ENCODE measurements at places on chromosomes 4 and X.

- peak; percentile 53 for DNase-seq
Measured at GRCh38 chrX:123339221-123339905, 155.3 kb downstream of the GRIA3 start.

DNA sequence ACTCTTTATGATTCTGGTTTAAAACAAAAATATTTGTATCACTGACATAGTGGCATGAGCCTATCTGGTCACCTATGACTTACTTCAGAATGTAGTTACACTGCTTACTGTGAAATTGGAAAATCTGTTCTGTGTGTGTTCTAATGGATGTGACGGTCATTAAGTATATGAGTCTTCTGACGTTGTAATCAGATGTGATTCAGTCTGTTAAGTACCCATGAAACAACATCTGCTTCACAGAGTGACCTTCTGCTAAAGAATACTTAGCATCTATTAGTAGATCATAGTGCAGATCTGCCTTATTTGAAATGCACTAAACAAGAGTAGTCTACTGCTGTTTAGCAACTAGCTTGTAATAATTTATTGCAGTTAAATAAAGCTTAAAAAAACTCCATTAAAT is 317.1 kb downstream of the DCTD start:
- peak; percentile 21 for DNase-seq

GRCh38 chr4:26489101-26489985 is 941 bp downstream of the CCKAR start:
- DNase-seq: no peak

DNA sequence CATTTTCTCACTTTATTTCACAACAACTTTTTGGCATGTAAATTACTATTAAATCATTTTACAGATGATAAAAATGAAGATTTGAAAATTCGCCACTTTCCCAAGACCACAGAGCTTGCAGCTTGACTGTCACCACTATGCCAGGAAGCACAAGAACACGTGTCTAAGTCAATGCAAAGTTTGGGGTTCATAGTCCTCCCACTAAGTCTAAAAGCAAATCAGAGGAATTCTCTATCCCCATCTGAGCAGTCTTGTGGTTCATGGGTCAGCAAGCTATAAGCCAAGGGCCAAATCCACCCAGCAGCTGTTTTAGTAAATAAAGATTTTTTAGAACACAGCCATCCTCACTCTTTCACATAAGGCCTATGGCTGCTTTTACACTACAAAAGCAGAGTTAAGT is 833.3 kb upstream of the INTU start:
- no peak for DNase-seq

- DNase-seq: no peak
Measured at GRCh38 chr4:36785973-36786372, 458.6 kb upstream of the NWD2 start.

- peak; percentile 69 for DNase-seq
Measured at GRCh38 chrX:131734621-131735020, 190.7 kb downstream of the OR13H1 start.

Measured in GM04504 (cell line).